ENCODE measurements at places on chromosomes 7 and 10. TPM values are rescaled to one million over a fixed set of nuclear protein-coding genes. Genes with fewer than 3 reads are reported as not detected.
A peak's percentile ranks its signal among the peaks of the same experiment; 100 is the strongest.

Gene ADCYAP1R1
- total RNA-seq = 0.38 TPM

- H3K36me3 ChIP-seq = no peaks in the 10 kb centered on the region
- DNase-seq = no peak
- H3K27ac ChIP-seq = no peak overlapping the region
Measured at GRCh38 chr7:150586068-150586784, 19.0 kb downstream of the GIMAP4 start.

Gene NAT16
- total RNA-seq = not detected

DNA sequence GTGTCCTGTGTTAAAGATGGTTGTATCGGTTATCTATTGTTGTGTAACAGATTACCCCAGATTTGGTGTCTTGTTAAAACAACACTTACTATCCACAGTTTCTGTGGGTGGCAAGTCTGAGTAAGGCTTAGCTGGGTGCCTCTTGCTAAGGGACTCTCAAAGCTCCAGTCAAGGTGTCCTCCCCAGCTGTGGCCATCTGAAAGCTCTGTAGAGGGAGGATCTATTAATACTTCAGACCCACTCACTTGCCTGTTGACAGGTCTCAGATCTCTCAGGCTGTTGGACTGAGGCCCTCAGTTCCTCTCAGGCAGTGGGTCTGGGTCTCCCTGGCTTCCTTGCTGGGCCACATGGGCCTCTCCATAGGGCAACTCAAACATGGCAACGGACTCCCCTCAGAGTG is 19.6 kb downstream of the ARID5B start:
- no peak overlapping the region for H3K4me3 ChIP-seq
- H3K4me1 ChIP-seq = peaks cover 44% of the 10 kb centered on the region
- no peak for DNase-seq
- no peak overlapping the region for H3K27ac ChIP-seq
- peaks cover 26% of the 10 kb centered on the region for H3K36me3 ChIP-seq
- no peaks in the 10 kb centered on the region for H3K27me3 ChIP-seq

Gene DOCK4
- 27.7 TPM for total RNA-seq

Gene NPFFR1
- total RNA-seq = 0.14 TPM

DNA sequence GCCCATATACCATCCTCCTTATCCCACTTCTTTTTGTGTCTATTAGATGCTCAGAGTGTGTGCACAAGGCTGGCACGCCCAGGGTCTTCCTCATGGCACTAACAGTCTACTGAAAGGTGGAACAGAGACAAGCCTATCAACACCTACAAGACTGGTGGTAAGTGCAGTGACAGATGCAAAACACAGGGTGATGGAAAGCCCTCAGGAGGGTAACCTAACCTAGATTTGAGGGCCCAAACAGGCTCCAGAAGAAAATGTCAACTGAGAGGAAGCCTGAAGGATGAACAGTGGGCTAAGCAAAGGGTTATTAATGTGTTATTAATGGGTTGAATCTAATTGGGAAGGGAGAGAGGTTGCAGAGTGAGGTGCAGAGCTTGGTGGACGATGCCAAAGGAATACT is 1.2 kb upstream of the FAS start:
- H3K4me3 ChIP-seq = peak overlapping the region; percentile 85
- no peak overlapping the region for H3K27ac ChIP-seq
- H3K36me3 ChIP-seq = no peaks in the 10 kb centered on the region
- H3K27me3 ChIP-seq = peaks cover 7% of the 10 kb centered on the region
- DNase-seq = no peak

GRCh38 chr10:98511876-98512275 is 65.1 kb upstream of the HPS1 start:
- no peaks in the 10 kb centered on the region for H3K36me3 ChIP-seq
- H3K4me3 ChIP-seq = no peak overlapping the region

Gene ZP3
- not detected for total RNA-seq

GRCh38 chr7:25180946-25181345 is 47.3 kb downstream of the NPVF start:
- no peak overlapping the region for H3K27ac ChIP-seq
- H3K4me1 ChIP-seq = peaks cover 6% of the 10 kb centered on the region
- DNase-seq = no peak
- H3K27me3 ChIP-seq = peaks cover 5% of the 10 kb centered on the region
- peak overlapping the region; percentile 78 for H3K4me3 ChIP-seq

- H3K27me3 ChIP-seq = no peaks in the 10 kb centered on the region
- H3K36me3 ChIP-seq = peaks cover 4% of the 10 kb centered on the region
- DNase-seq = no peak
- H3K4me1 ChIP-seq = peaks cover 22% of the 10 kb centered on the region
- no peak overlapping the region for H3K4me3 ChIP-seq
Measured at GRCh38 chr10:132634947-132635271, 97.3 kb downstream of the INPP5A start.

DNA sequence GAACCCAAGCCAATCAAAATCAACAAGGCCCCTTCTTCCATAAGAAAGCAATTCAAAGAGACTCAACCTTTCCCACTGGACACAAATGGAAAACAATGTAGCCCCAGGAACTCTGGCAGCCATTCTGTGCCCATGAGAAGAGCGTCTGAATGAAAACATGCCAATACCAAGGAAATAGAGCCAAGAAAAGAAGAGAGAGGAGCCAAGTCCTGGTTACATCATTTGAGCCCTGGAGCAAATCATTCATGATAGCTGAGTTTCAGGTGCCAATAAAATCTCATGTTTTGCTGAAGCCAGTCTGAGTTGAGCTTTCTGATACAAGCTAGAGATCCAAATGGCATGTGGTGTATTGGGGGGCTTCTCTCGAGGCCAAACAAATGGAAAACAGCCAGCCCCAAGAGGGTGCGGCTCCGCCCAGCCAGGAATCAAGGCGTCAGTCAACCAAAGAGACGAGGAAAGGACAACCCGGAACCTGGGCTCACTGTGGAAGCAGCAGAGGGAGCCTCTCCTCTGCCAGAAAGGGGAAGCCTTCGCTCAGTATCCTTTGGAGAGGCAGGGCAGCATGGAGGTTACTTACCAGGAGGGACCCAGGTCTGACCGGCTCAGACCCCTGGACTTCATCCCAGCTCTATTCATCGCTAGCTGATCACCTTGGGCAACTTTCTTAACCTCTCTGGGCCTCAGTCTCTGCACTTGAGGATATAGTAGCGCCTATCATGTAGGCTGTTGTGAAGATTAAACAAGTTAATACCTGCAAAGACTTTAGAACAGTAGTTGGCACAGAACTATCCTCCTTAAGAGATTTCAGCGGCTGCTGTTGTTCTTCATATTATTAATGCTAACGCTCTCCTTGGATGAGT is 61.8 kb downstream of the OAT start:
- H3K4me3 ChIP-seq = no peak overlapping the region
- H3K27me3 ChIP-seq = peaks cover 1% of the 10 kb centered on the region
- peak overlapping the region; percentile 80 for H3K27ac ChIP-seq
- DNase-seq = no peak

GRCh38 chr7:131336956-131337355 is 9.3 kb downstream of the MKLN1 start:
- no peak for DNase-seq
- H3K4me3 ChIP-seq = no peak overlapping the region
- H3K4me1 ChIP-seq = no peaks in the 10 kb centered on the region
- no peaks in the 10 kb centered on the region for H3K27me3 ChIP-seq
- H3K27ac ChIP-seq = no peak overlapping the region

Gene C10orf62
- not detected for total RNA-seq

DNA sequence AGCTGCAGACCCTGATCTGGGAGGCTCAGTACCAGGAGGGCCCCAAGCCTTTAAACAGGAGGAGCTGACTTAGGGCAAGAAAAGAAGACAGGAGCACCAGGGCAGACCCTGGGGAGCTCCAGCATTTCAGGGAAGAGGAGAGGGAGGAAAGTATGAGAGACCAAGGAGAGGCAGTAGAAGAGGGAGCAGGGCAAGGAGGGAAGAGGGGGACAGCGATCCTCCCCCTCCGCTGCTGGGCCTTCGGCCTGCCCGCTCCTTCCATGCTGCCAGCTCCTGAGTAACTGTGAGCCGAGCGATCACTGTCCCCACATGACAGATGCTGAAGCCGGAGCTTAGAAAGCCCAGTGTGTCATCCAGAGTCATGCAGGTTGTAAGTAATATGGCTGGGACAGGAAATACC is 65.9 kb downstream of the ALOX5 start:
- H3K27me3 ChIP-seq = peaks cover 2% of the 10 kb centered on the region
- no peak overlapping the region for H3K27ac ChIP-seq
- no peak overlapping the region for H3K4me3 ChIP-seq
- H3K36me3 ChIP-seq = no peaks in the 10 kb centered on the region

Data from mesothelial cell of epicardium (in vitro differentiated cells).